Kidney capillary endothelial cell (primary cell): ENCODE measurements at places on chromosomes 6 and 20.

- no peak for DNase-seq
Observed at GRCh38 chr20:36741072-36741471, 4.8 kb downstream of the NDRG3 start.

DNA sequence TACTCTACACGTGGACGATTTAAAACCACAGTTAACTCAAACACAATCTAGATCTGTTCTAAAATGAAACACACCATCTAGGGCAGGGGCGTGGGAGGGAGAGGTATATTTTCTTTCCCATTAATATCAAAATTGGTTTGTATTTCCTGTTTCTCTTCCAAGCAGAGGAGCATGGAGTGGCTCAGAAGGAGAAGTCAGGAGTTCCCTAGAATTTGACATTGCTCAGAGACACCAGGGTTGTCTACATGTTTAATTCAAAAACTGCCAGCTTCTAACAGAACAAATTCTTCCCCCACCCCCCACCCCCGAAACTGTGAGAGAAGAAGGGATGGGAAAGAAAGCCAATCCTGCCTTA is 2.3 kb downstream of the PREX1 start:
- DNase-seq: no peak

DNA sequence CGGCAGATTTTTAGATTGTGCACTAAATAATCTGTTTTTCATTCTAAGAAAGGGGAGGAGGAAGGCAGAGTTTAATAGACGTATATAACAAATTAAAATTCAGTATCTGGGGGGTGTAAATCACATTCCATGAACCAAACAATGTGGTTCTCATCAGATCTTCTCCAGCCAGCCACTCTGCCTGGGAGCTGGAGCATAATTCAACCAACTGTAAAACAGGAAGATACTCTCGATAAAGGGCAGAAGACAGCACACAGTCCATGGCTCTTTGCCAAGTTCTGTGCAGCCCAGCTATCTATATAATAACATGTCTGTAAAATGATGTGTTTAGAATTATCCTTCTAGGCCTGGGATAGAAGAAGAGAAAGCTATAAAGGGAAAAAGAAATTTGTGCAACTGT is 289.9 kb upstream of the ZFP64 start:
- no peak for DNase-seq

DNA sequence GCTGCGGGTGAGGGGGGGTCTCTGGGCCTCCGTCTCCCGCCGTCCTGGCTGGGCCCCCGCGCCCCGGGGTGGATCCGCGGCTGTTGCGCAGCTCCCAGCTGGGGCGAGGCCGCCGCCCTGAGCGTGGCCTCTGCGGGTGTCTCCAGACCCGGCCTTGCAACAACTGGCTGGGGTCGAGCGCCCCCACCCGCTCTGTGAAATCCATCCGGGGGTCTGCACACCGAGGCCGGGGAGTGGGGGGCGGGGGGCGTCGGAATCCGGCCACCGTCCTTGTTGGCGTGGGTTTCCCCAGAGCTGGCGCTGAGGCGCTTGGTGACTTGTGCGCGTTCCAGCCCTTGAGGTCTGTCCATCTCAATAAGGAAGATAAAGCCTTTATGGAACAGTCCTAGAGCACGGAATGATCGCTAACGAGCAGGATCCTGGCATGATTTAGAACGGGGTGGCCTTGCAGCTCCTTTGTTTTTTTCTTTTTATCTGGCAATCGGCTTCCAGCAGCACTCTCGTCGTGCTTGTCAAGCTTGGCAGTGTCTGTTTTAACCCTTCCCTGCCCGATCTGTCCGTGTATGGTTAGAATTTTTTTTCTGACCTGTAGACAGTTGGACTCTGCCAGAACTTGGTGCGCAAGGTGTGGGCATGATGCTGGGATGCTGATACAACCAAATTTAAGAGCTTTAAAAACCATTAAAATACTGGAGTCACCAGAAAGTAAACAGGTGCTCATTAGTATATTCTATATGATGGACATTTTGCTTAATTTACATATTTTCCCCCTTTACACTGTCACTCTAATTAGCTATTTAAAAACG is 675 bp downstream of the DSTN start:
- DNase-seq: no peak

GRCh38 chr20:4997222-4997621 is 4.1 kb downstream of the SLC23A2 start:
- DNase-seq: no peak

DNA sequence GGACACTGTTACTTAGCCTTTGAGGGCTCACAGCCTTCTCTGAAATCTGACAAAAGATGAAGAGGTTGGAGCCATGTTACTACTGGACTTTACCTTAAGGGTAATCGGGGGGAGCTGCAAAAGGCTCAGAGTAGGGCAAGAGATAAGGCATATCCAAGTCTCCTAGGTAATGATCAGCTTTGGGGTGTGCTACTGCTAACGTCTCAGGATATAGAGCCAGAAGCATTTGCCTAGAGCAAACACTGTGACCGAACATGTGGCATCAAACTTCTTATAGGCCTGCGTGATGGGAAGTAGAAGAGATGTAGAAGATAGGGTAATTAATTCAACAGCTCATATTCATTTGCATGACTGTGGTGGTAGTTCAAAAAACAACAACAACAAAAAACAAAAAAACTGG is 11.1 kb downstream of the UBE2V1 start:
- DNase-seq: no peak

DNA sequence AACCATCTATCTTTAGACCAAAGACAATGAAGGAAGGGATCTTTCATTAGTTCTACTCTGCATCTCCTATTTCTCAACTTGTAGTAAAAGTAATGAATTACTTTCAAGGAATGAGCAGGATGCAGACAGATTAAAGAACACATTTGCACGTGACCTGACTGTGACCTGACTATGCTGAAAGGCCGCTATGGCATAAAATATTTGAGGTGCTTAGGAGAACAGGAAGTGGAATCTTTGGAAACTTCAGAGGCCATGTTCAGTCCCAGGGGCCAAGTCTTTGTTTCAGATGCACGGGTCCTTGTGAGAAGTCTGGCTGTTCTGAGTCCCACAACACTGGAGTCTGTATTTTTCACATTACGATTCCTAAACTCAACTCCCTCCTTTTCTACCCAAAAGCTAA is 41.0 kb downstream of the NINL start:
- DNase-seq: no peak

GRCh38 chr20:62119591-62120364 is 2.5 kb upstream of the LSM14B start:
- no peak for DNase-seq
